A549 treated with GW870086 at 1 μM for 4 hours (cell line): ENCODE measurements at places on chromosomes 2 and 18. TPM values are rescaled to one million over a fixed set of nuclear protein-coding genes. Genes with fewer than 3 reads are reported as not detected.

Gene ANKZF1
- total RNA-seq: 12.4 to 16.6 TPM (median 16.2 TPM) in 5 replicates

Gene ATP6V1B1
- total RNA-seq: 1.2 to 2.5 TPM (median 2.4 TPM) in 5 replicates

Gene TTR
- total RNA-seq: 0.32 to 0.58 TPM (median 0.38 TPM) in 3 of 5 replicates, not detected in the others

Gene LRRC30
- total RNA-seq: not detected in 5 replicates

Gene LOXL3
- total RNA-seq: 0.21 to 0.64 TPM (median 0.37 TPM) in 5 replicates

Gene SFT2D3
- 4.5 to 6.8 TPM (median 5.9 TPM) in 5 replicates for total RNA-seq

Gene DPYSL5
- 2.9 to 5.5 TPM (median 4.7 TPM) in 5 replicates for total RNA-seq

Gene ALPG
- total RNA-seq: 0.24 to 0.47 TPM (median 0.38 TPM) in 5 replicates

Gene ALPP
- total RNA-seq: 4.4 to 5.3 TPM (median 4.8 TPM) in 5 replicates

Gene FEV
- not detected in 5 replicates for total RNA-seq

Gene FSIP2
- total RNA-seq: not detected in 5 replicates

Gene CGREF1
- total RNA-seq: 5.7 to 8.6 TPM (median 7.6 TPM) in 5 replicates

Gene NT5C1B
- total RNA-seq: not detected in 5 replicates

Gene ERBB4
- not detected in 5 replicates for total RNA-seq

Gene SNTG2
- not detected in 5 replicates for total RNA-seq

Gene PEX13
- 12.7 to 16.0 TPM (median 15.4 TPM) in 5 replicates for total RNA-seq

Gene CSRNP3
- not detected in 5 replicates for total RNA-seq

Gene FBXO48
- total RNA-seq: 0.34 to 0.61 TPM (median 0.52 TPM) in 5 replicates

Gene KRTCAP3
- 0.39 to 0.90 TPM (median 0.85 TPM) in 5 replicates for total RNA-seq

Gene SAG
- 0.02 TPM in 1 of 5 replicates, not detected in the others for total RNA-seq

Gene ELOA2
- total RNA-seq: not detected in 5 replicates

Gene KCNE4
- 0.24 to 0.69 TPM (median 0.57 TPM) in 5 replicates for total RNA-seq

Gene FBXO15
- total RNA-seq: 0.29 to 1.4 TPM (median 0.57 TPM) in 5 replicates

Gene PCARE
- not detected in 5 replicates for total RNA-seq

Gene ALPI
- total RNA-seq: 0.06 to 0.15 TPM in 2 of 5 replicates, not detected in the others

Gene OTOS
- not detected in 5 replicates for total RNA-seq

Gene MDH1B
- 1.1 to 2.3 TPM (median 1.5 TPM) in 5 replicates for total RNA-seq

Gene CABYR
- total RNA-seq: 12.4 to 16.9 TPM (median 13.0 TPM) in 5 replicates

Gene RAMP1
- total RNA-seq: not detected in 5 replicates
